ENCODE measurements at places on chromosomes 11 and 22.

DNA sequence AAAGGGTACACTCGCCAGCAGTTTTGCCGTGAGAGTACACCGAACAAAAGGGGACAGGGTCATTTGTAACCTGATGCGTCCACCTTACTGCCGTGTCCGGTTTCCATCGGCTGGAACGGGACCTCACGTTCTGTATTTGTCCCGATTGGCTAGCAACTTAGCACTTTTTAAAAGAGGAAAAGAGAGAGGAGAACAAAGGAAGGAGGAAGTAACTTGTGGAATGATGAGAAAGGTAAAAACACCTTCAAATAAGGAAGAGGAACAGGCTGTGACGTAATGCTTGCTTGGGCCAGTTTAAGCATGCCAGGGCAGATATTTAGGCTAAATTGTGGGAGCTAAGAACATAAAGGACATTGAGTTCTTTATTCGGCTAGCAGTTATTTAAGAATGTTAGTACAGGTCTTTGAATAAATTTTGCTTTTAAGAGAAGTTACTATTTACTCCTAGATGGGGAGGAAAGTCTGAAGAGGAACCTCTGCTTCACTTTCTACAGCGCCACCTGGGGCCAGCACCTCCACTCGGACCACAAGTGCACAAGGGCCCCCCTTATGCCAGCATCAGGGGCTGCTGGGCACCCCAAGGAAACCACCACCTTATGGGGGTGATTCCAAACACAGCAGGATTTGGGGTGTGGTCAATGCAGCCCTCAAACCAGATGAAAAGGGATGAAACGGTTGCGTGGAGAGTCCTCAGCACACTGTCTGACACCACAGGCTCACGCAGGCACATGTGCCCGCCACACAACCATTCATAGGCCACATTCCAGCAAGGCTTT is 5.8 kb downstream of the ARSA start:
- no peak for DNase-seq

- no peak for DNase-seq
Measured at GRCh38 chr11:124329787-124330478, 9.9 kb upstream of the OR8D2 start.

DNA sequence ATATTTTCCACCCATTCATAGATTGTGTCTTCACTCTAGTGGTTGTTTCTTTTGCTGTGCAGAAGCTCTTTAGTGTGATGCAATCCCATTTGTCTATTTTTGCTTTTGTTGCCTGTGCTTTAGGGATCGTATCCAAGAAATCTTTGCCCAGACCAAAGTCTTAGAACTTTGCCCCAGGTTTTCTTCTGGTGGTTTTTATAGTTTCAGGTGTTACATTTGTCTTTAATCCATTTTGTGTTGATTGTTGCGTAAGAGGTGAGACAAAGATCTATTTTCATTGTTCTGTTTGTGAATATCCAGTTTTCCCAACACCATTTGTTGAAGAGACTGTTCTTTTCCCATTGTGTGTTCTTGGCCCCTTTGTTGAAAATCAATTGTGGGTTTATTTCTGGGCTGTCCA is 6.4 kb downstream of the IL10RA start:
- no peak for DNase-seq

- DNase-seq: no peak
Measured at GRCh38 chr11:102807921-102808320, 10.0 kb upstream of the MMP1 start.

GRCh38 chr11:119344291-119345010 is 2.1 kb downstream of the MFRP start:
- no peak for DNase-seq

DNA sequence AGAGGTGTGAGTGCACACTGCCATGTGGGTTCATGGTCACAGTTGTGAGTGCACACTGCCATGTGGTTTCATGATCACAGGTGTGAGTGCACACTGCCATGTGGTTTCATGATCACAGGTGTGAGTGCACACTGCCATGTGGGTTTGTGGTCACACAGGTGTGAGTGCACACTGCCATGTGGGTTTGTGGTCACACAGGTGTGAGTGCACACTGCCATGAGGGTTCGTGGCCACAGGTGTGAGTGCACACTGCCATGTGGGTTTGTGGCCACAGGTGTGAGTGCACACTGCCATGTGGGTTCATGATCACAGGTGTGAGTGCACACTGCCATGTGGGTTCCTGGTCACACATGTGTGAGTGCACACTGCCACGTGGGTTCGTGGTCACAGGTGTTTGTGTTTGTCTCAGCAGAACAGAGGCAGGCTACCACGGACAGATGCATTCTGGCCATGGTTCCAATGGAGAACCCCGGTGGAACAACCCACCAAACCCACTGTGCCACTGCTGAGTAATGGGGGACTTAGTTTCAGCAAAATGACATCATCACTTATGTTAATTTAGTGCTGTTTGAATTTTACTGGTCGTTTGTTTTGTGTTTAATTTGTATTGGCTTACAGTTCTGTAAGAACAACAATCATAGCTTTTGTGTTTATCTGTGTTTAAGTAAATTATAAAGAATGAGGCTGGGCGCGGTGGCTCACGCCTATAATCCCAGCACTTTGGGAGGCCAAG is 57.2 kb downstream of the RPS6KA4 start:
- no peak for DNase-seq

DNA sequence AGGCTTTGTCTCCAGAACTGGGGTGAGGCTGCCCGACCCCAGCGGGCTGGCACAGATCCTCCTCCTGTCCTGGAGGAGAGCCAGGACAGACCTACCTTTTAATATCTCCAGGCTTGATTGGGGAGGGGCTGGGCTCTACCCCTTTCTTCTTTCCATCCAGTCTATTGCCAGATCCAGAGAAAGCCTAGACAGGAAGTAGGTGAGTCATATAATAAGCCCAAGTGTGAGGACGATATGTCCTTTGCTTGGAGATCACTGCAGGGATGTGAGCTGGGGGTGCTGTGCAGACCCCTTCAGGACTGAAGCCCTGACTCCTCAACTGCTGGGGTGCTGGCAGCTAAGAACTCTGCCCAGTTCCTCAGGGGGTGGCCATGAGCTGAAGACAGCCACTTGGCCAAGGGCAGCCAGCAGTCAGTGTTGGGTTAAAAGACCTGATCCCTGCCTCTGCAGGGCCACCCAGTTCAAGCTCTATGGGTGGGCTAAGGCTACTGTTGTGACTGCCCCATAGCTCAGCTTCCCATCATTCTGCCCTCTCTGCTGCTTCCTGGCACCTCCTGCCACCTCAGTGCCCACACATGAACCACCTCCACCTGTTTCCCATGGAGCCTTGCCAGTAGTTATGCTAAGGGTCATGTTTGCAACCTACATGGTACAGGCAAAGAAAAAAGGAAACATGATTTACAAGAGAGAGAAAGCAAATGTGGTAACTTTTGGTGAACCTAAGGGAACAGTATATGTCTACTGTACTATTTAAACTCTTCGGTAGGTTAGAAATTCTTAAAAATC is 8.3 kb upstream of the C22orf39 start:
- DNase-seq: no peak

DNA sequence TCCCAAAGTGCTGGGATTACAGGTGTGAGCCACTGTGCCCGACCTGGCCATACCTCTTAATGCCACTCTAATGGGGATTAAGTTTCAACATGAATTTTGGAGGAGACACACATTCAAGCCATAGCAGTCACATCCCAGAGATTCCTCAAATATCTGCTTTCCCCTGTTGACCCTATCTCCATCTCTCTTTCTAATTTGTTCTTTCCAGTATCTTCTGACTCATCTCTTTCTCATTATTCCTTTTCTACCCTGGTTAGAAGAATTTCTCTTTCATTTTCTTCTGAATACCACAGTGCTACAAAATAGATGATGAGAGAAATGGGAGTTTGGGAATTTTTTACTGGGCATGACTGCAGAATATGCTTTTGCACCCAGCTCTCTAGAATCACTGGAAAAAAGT is 5.1 kb downstream of the OR10V1 start:
- DNase-seq: no peak

DNA sequence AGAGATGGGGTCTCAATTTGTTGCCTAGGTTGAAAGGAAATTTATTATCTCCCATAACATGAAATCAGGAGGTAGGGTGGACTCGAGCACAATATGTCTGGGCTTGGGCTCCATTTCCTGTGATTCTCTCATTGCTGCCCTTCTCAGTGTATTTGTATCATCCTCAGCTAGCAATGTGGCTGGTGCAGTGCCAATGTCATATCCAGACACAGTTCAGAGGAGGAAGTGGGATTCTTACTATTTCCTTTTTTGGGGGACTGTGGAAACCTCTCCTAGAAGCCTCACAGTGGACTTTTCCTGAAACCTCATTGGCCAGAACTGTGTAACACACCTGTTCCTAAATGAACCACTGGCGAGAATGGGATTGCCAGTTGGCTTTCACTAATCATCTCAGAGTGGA is 21.0 kb upstream of the SWAP70 start:
- no peak for DNase-seq

- DNase-seq: no peak
Measured at GRCh38 chr11:121350314-121351082, 57.9 kb downstream of the SC5D start.

GRCh38 chr11:3001496-3001895 is 9.4 kb upstream of the NAP1L4 start:
- DNase-seq: no peak

- DNase-seq: no peak
Measured at GRCh38 chr11:74474316-74474715, 7.0 kb upstream of the KCNE3 start.

GRCh38 chr22:28911777-28912669 is 28.7 kb downstream of the ZNRF3 start:
- DNase-seq: no peak

GRCh38 chr11:72228229-72228843 is 3.8 kb downstream of the INPPL1 start:
- no peak for DNase-seq

DNA sequence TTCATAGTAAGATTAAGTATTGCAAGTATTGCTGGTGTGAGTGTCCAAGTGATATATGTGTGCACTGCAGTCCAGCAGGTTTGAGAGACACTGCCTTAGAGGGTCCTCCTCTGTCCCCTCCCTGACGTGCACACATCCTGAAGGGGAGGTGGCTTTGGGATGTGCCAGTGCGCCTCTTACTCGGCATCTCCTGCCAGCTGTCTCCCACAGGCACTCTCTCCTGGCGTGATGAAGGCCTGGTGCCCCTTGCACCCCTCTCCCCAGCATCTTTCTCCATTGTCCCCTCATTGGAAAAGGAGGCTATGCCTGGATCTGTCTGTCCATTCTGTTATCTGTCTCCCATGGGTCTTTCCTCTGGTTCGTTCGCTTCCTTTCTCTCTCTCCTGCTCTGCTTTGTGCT is 24.2 kb downstream of the GTPBP1 start:
- no peak for DNase-seq

Data from stimulated activated CD8-positive, alpha-beta memory T cell treated with anti-CD3 and anti-CD28 coated beads, Interleukin-4, amount 100 ng/mL, for 4 hours (primary cell).